ENCODE measurements at places on chromosomes 13 and 19.

- no peak for DNase-seq
Measured at GRCh38 chr19:9808855-9809824, 9.7 kb downstream of the FBXL12 start.

GRCh38 chr19:48997972-48998371, 4.3 kb downstream of the RUVBL2 start:
- no peak for DNase-seq

DNA sequence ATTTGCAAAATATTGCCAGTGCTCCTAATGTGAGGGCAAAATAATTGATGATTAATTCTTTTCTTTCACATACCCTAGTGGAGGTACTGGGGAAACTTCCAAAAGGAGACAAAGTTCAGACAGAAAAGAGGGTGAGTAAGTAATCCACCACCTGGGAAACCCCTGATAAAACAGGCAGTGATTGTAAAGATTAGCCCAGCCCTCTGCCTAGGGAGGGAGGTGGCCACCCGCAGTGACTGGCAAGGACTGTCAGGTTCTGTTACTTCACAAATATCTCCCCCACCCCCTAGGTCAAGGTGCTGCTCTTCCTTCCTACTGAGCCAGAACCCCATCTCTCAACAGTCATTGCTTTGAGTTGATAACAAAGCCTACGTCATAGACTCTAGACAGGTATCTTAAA, 239.7 kb downstream of the DNAJC15 start:
- DNase-seq = no peak

- DNase-seq = no peak
Measured at GRCh38 chr13:30832377-30832776, 73.7 kb upstream of the MEDAG start.

- DNase-seq = no peak
Measured at GRCh38 chr13:32201809-32202208, 113.4 kb downstream of the ZAR1L start.

- DNase-seq = no peak
Measured at GRCh38 chr13:98505217-98505616, 71.7 kb downstream of the STK24 start.

GRCh38 chr13:101941095-101941783, 460.6 kb downstream of the FGF14 start:
- DNase-seq = no peak

GRCh38 chr13:99878921-99879610, 92.5 kb downstream of the ZIC5 start:
- no peak for DNase-seq

DNA sequence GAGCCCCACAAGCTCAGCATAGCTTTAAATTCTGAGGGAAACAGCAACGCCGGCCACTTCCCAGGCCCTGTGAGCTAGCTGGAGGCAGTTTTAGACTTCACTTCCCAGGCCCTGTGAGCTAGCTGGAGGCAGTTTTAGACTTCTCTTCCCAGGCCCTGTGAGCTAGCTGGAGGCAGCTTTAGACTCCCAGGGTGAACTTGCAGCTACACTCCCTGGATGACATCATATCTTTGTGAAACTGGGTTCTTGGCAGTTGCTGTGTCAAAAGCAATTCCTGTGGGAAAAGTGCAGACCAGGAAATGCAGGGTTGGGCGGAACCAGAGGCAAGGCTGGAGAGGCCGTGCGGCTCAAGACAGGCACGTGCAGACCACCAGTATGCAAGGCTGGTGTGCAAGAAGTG, 12.7 kb downstream of the SOX1 start:
- DNase-seq = no peak

DNA sequence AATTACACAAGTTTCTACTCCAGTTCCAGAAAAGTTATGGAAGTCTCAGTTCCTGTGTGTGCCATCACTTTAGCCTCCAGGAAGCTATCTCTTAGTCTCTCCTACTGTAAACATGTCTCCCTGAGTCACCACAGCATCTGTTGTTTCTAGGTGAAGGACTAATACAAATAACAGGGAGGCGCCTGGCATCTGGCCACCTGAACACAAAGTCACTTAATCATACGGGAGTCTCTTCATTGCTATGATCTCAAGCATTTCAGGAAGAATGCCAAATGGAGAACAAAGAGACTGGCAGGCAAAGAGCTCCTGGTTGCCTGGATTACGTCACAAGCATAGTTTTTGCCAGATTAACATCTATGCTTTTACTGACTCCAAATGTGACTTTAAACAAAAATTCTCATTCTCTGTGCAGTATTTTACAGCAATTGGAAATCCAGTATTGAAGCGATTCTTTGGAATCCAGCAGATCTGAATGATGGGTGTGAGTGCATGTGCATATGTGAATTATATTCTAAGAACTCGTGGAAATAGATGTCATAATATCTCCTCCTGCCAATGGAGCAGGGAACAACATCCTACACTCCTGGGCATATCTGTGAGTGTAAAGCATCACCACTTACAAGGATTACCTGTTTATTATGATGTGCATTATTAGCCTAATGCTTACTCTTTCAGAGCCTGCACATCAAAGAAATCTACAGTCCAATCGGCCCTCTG, 572.8 kb downstream of the PCDH9 start:
- no peak for DNase-seq

DNA sequence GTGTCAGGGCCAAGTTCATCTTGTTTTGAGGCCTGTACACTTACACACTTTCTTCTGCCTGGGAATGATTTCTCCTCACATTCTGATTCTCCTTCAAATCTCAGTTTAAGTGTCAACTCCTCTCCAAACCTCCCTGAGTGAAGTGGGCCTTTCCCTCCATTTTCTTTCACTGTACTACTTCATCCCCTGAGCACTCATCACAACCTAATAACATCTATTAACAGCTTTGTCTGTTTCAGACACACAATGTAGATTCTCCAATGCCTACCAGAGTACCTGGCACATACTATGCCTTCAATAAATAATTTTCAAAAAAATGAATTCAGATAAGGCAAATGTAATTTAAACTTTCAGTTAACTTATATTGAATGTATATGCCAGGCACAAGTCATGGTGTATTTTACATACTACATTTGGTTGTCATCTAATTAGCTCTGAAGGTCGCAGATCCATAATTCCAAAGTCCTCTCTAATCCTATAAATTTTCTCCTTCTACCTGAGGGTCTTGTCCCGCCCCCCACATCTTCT, 357 bp upstream of the COG6 start:
- DNase-seq = no peak

GRCh38 chr13:35500144-35500543, 23.7 kb upstream of the MAB21L1 start:
- no peak for DNase-seq

GRCh38 chr19:41324921-41325639, 15.1 kb downstream of the CCDC97 start:
- no peak for DNase-seq

DNA sequence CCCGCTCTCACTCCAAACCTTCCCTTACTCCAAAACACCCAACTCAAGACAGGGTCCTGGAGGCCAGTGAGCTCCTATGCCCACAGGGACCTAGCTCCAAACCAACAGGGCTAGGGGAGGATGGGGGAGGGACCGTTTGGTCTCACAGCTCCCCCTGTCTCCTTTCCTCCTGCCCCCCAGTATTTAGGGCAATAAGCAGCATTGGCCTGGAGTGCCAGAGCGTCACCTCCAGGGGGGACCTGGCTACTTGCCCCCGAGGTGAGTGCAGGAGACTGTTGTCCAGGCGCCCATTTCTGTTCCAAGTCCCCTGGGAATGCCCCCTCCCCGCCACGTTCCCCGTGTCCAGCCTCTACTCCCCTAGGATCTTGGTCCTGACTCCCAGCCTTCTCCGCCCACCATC, 792 bp downstream of the RETN start:
- no peak for DNase-seq

GRCh38 chr13:75771818-75772217, 135.7 kb downstream of the LMO7 start:
- DNase-seq = no peak

DNA sequence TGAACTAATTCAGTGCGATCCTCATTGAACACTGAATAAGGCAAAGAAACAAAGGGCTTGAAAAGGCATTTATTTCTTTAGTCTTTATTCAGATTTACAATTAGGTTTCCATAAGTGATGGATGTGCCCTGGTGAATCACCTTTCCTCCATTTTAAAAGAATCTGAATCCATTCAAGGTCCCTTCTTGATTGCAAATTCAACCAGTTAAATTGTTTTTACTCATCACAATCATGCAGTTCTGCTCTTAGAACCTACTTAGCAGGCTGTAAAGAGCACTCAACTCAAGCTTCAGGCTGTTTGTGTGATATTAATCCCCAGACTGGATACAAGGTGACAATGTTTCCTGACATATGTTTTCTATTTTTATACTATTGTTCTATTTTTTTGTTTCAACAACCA, 321.0 kb downstream of the TBC1D4 start:
- DNase-seq = no peak

DNA sequence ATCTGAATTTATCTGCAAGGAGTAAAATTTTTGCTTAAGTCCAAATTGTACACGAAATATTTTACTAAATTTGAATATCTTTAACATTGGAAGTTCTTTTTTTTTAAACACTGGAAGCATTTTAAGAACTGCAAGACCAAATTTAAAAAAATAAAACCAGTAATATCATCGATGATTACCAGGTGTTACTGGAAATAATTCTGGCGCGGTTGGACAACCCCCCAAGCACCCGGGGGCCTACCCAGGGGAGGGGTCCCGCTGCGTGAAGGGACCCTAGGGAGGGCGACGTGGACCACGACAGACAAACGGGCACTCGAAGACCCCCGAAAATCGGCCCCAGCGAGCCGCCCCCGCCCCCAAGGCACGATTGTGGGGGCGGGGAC, 12.6 kb upstream of the JSRP1 start:
- no peak for DNase-seq

GRCh38 chr13:114200399-114200911, 21.4 kb downstream of the CFAP97D2 start:
- no peak for DNase-seq

GRCh38 chr13:111898956-111899713, 167.8 kb upstream of the SOX1 start:
- DNase-seq = no peak

DNA sequence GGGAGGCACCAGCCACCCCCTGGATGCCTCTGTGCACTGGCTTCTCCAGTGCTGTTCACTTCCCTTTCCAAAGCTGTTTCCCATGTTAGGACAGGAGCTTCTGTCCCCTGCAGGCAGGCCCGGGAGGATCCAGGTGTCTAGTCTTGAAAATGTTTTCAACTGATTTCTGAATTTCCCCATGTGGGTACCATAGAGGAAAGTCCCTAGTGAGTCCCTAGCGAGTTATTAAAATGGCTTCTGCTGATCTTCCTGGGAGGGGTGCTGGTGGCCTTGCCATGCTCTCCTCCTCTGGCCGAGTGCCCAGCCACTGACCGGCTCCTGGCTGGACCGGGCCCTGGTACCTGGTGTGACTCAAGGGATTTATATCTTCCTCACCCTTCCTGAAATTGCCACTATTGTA, 5.2 kb upstream of the ANKRD10 start:
- no peak for DNase-seq

DNA sequence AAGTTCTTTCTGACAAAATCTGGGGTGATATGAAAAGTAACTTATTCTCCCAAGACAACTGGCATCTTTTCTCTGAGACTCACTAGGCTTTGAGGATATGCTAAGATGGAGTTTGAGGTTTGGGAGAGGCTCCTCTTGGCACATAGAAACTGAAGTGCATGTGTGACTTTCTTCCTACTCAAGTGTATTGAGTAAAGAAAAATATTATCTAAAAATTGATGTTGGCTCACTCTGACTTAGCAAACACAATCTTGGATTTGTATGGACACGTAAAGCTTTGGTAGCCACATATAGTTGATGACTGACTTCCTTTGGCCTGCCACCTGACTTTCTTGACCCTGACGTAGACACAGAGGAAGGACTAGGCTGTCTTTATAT, 71.1 kb upstream of the KLF12 start:
- DNase-seq = no peak

- no peak for DNase-seq
Measured at GRCh38 chr13:60028021-60028420, 135.7 kb downstream of the DIAPH3 start.

DNA sequence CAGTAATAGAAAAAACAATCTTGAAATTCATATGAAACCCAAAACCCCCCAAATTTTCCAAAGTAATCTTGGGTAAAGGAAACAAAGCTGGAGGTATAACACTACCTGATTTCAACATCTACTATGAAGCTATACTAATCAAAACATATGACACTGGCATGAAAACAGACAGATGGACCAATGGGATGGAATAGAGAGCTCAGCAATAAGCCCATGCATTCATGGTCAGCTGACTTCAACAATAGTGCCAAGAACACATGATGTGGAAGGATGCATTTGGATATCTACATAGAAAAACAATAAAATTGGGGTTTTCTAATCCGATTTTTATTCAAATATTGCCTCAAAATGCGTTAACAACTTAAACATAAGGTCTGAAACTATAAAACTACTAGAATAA, 32.2 kb upstream of the ZNF766 start:
- DNase-seq = no peak

GRCh38 chr19:41341669-41342490, 11.8 kb downstream of the TGFB1 start:
- no peak for DNase-seq

GRCh38 chr13:77338329-77338728, 11.4 kb upstream of the MYCBP2 start:
- no peak for DNase-seq

- no peak for DNase-seq
Measured at GRCh38 chr19:37981785-37982475, 74.9 kb downstream of the SIPA1L3 start.

DNA sequence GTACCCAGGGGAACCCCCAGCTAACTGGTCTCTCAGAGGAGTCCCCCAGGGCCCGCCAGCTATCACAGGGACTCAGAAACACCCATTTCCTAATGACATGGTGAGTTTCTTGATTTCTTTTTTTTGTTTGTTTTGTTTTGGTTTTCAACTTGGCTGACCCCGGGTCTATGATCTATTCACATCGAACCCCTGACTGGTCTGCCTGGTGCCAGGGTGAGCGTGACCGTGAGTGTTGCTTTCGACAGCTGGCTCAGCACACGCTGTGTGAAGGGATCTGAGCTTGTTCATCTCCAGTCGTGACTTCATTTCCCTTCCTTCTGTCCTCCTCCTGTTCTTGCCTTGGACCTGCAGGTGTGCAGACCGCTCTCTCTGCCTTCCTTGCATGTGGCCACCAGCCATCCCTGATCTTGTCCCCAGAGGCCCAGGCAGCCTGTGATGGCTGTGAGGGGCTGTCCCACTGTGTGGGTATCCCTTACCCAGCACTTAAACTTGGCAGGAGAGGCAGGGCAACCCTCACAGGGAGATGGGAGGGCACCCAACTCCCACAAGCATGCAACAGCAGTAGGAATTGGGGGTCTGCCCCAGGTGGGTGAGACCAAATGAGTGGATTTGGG, 26.2 kb downstream of the TMEM161A start:
- no peak for DNase-seq

DNA sequence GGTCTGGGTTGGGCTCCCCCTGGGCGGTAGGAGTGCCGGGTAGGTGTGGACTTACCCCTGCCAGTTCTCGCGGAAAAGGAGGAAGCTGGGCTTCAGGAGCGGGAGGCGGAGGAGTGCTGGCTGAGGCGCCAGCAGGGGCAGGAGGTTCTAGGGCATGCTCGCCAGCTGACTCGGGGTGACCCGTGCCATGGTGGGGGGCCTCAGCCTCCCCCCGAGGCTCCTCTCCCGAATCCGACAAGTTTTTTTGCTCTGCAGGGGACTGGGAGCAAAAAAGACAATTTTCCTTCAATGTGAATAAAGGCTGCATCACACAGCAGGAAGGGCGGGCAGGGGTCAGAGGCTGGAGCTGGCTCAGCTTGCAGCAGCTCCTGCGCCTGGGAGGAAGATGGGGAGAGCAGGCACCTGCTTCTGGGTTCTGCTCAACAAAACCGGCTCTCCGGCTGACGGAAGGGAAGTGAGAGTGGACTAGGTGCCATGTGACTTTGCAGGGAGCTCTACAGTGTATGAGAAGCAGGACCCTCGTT, 26.5 kb downstream of the RANBP3 start:
- DNase-seq = no peak

- DNase-seq = peak; percentile 8
Measured at GRCh38 chr13:48731957-48732569, 78.3 kb downstream of the CYSLTR2 start.
